ENCODE measurements at places on chromosomes 5 and 9.
A peak's percentile ranks its signal among the peaks of the same experiment; 100 is the strongest.

GRCh38 chr5:99025298-99026045 lies 96.7 kb upstream of the CHD1 start:
- DNase-seq, result no peak

- peak; percentile 70 for DNase-seq
These were observed 47.2 kb downstream of the GPBP1 start for GRCh38 chr5:57221049-57221568.

- DNase-seq, result peak; percentile 86
These were observed 89.0 kb downstream of the NLN start for GRCh38 chr5:65811004-65811403.

DNA sequence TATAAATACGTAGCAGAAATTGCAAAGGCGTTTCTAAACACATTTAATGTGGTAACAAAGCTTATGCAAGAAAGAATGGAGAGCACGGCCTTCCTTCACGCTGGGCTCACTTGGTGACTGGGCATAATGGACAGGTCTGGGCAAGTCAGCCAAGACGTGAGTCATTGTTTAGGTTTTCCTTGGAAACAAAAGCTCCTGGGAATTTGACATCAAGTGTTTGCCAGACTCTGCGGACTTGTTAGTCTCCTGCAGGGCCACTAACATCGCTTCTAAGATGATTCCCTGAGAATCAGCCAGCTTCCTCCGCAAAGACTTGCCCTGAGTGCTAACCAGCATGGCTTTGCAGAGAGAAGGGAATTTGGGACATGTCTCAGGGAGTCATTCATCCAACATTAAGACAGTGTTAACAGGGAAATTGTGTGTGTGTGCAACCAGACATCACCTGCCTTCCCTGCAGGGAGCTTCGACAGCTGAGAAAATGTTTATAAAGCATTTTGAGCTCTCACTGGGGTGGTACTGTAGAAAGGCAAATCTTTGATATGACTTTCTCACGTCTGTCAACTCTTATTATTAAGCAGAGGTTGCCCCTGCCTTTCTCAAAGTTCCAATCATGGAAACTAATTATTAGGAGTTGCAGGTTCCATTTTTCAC lies 182.5 kb downstream of the NTRK2 start:
- DNase-seq, result peak; percentile 13

DNA sequence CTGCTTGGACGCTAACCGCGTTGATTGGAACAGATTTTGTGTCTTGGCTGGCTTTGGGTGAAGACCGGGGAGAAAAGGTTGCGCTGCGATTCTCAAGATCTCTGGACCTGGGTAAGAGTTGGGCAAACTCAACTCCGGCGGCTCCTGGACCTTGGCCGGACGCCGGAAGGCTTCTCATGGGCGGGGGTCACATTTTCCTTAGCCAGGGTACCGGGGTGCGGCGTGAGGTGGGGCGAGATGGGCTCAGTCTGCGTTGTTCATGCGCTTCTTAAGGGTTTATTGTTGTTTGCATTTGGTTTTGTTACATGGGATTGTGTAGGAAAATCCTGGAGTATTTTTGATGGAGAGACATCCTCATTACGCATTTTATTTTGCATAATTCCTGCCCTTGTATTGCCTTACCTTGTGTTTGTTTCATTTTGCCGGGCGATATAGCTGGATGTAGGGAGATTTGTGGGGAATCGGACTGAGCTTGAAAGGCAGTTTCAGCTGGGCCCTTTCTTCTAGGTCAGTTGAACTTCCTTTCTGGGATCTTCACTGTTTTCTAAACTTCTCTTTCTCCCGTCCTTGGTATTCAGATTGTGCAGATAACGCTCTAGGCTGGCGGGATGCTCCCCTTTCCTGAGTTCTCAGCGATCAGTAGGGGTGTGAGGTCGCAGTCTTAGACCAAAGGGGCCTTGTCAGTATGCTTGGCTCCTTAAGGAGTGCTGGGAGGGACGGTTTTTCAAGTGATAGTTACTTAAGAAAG lies 524 bp downstream of the MEGF10 start:
- DNase-seq, result no peak

GRCh38 chr5:67156976-67157583 lies 39.5 kb downstream of the CD180 start:
- peak; percentile 55 for DNase-seq

GRCh38 chr5:41532485-41532884 lies 22.1 kb upstream of the PLCXD3 start:
- DNase-seq, result no peak

- no peak for DNase-seq
These were observed 44.4 kb downstream of the MAP1B start for GRCh38 chr5:72151646-72152045.

GRCh38 chr9:89942643-89943042 lies 337.8 kb downstream of the GADD45G start:
- DNase-seq, result no peak

- DNase-seq, result no peak
These were observed 479.5 kb upstream of the TNC start for GRCh38 chr9:115597330-115597895.

- DNase-seq, result no peak
These were observed 25.9 kb upstream of the GNPDA1 start for GRCh38 chr5:142038735-142039134.

DNA sequence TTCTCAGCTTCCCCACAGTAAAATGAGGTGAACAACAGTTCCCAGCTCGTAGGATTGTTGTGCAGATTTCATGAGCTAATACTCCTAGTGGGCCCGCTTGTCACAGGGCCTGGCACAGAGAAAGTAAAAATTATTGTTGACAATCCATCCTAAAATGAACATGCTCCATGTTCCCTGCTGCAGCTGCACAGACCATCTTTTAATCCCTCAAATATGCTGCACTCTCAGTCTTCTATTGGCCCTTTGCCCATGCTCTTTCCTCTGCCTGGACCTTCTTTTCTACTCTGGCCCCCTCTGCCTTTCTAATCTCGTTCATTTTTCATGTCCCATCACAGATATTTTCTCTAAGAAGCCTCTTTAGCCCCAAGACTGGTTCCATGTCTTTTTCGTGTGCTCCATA lies 117.7 kb upstream of the NR3C1 start:
- no peak for DNase-seq

- DNase-seq, result no peak
These were observed 195.2 kb downstream of the PTTG1 start for GRCh38 chr5:160616712-160617497.

GRCh38 chr5:173743641-173744343 lies 127.3 kb upstream of the BOD1 start:
- DNase-seq, result no peak

DNA sequence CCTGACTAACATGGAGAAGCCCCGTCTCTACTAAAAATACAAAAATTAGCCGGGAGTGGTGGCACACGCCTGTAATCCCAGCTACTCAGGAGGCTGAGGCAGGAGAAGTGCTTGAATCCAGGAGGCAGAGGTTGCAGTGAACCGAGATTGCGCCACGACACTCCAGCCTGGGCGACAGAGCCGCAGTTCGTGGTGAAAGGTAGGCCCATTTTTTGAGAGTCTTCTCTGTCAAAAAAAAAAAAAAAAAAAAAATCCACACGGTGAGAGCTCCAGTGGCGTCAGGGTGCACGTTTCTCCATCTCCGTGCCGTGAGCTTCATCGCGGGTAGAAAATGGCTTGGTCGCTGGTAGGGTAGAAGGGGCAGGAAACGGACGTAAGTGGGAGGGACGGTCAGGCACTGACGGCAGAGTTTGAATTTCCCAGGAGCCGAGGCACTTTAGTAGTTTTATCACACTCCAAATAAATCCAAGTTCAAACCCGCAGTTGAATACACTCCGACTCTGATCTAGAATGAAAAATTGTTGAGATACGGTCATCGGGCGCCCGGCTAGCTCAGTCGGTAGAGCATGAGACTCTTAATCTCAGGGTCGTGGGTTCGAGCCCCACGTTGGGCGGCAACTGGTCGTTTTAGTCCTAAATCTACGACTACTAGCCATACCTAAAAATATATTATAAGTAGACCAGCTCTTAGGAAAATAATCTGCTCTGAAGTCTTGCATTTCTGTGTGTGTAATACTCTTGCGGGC lies 2.4 kb upstream of the TRIM7 start:
- DNase-seq, result peak; percentile 94

DNA sequence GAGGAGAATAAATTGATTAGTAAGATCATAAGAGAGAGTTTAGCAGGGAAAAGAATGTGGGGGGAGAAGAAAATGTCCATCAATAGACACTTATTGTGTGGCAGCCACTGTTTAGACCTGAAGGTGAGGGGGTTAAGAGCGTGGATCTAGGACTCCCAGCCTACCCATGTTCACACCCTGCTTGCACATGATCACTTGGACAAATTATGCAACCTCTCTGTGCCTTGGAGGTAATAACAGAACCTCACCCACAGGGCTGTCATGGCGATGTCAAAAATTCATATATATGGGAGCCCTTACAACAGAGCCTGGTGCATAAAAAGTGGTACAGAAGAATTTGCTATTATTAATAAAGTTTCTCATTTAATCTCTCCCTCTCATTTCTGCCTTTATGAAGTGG lies 86.0 kb upstream of the EQTN start:
- no peak for DNase-seq

GRCh38 chr5:77748160-77748559 lies 28.0 kb downstream of the TBCA start:
- DNase-seq, result no peak
